ENCODE measurements at places on chromosomes 6 and 20. TPM values are rescaled to one million over a fixed set of nuclear protein-coding genes. Genes with fewer than 3 reads are reported as not detected.
A peak's percentile ranks its signal among the peaks of the same experiment; 100 is the strongest.

DNA sequence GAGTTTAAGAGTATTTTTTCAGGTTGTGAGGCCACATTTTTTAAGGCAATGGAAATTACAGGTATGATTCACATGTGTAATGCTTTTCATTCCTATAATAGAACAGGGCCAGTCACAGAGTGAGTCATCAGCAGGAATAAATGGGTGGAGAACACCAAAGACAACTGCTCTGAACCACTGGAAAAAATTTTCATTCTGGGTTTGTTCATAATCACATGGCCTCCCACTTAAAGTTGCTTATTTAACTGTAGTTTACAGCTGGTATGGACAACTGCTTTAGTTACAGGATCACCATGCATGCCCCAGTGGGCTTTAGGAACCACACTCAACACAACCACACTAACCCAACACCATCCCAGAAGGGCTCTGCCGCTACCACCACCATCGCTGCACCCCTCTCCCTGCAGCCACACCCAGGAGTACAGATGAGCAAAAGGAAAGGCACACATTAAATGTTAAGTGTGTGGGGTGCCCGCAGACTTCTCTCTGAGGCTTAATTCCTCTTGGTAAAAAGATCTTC is 107.0 kb upstream of the DST start:
- DNase-seq: peak; percentile 79

- peak; percentile 57 for DNase-seq
These were observed 232.8 kb downstream of the RNGTT start for GRCh38 chr6:88730611-88731011.

- DNase-seq: peak; percentile 35
These were observed 5.4 kb downstream of the DUSP22 start for GRCh38 chr6:297571-298232.

DNA sequence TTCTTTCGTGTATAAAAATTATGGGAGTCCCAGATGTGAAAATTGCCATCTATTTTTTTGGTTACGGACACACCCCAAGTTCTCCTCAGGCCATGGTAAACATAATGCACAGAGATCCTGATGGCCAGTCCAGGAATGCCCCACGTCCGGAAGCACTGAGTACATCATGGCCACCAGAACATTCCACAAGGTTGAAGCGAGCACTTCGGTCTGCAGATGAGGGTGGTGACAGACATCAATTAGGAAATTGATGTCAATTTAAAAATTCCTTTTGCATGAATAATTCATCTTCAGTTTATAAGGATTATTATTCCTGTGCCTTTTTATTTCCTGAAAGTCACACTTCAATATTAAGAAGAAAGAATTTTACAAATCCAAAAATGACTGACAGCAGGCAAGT is 13.2 kb upstream of the EXOC2 start:
- DNase-seq: peak; percentile 79

DNA sequence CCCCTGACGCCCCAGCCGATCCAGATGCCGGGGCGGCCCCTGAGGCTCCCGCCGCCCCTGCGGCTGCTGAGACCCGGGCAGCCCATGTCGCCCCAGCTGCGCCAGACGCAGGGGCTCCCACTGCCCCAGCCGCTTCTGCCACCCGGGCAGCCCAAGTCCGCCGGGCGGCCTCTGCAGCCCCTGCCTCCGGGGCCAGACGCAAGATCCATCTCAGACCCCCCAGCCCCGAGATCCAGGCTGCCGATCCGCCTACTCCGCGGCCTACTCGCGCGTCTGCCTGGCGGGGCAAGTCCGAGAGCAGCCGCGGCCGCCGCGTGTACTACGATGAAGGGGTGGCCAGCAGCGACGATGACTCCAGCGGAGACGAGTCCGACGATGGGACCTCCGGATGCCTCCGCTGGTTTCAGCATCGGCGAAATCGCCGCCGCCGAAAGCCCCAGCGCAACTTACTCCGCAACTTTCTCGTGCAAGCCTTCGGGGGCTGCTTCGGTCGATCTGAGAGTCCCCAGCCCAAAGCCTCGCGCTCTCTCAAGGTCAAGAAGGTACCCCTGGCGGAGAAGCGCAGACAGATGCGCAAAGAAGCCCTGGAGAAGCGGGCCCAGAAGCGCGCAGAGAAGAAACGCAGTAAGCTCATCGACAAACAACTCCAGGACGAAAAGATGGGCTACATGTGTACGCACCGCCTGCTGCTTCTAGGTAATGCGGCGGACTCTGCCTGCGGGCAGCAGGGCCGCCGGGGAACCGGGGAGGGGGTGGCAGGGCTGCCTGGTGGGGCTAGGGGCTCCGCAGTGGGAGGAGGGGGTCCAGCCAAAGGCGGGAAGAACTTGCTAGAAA is 2.3 kb downstream of the GNAS start:
- DNase-seq: no peak

- DNase-seq: no peak
These were observed 58.1 kb downstream of the TMEM242 start for GRCh38 chr6:157265186-157265585.

DNA sequence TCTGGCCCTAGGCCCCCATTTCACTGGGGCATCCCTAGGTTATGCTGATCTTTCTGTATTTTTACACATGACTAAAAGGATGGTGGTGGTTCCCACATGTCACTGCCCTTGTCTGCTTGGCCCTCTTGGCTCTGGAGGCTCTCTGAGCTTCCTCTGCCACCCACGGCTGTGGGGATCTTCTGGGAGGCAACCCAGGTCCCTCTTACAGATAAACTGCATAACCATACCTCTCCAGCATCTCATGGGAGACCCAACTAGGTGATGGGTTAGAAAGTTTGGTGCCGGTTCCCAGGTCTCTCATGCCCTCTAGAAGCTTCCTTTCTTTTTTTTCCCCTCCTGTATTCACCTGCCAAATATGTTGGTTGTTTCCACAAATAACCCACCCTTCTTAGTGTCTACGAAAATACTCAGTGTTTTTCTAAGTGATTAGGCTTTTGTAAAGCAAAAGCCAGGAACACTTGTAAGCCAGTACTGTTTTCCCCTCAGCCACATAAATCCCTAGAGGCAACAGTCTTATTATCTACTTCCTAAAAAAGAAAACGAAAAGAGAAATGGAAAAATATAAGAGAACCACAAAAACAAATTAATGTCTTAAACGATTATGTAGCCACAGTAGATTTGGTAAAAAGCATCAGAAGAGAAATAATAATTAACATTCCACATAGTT is 71.7 kb upstream of the SMLR1 start:
- no peak for DNase-seq

- peak; percentile 73 for DNase-seq
These were observed 78.5 kb upstream of the PHACTR1 start for GRCh38 chr6:12637960-12638641.

- DNase-seq: no peak
These were observed 71.0 kb downstream of the CDC5L start for GRCh38 chr6:44458551-44458950.

GRCh38 chr6:115782612-115783011 is 278.1 kb downstream of the FRK start:
- DNase-seq: no peak

- peak; percentile 21 for DNase-seq
These were observed 443.8 kb downstream of the HAO1 start for GRCh38 chr20:7496394-7496991.

GRCh38 chr6:120279466-120280167 is 930.1 kb upstream of the MAN1A1 start:
- DNase-seq: no peak

GRCh38 chr20:63556873-63557478 is 3.0 kb downstream of the FNDC11 start:
- DNase-seq: no peak

GRCh38 chr6:54291146-54291545 is 17.1 kb upstream of the TINAG start:
- peak; percentile 97 for DNase-seq

DNA sequence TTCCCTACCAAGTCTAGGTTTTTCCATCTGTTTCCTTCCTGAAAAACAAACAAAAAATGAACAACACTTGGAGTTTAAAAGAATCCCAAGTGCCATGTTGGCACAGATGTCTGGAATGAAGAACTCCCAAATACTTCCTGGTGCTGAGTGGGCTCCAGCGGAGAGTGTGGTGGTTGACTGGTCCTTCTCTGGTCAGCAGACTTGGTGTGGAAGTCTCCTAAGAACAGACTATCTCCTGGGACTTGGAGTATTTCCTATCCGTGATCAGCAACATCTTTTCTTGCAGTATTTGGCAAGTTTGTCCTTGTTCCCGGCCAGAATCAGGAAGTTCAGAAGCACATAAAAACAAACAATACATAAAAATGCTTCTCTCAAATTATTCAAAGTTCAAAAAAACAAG is 154.1 kb downstream of the MTFR2 start:
- peak; percentile 77 for DNase-seq

- DNase-seq: no peak
These were observed 44.5 kb upstream of the STXBP5 start for GRCh38 chr6:147159536-147160374.

DNA sequence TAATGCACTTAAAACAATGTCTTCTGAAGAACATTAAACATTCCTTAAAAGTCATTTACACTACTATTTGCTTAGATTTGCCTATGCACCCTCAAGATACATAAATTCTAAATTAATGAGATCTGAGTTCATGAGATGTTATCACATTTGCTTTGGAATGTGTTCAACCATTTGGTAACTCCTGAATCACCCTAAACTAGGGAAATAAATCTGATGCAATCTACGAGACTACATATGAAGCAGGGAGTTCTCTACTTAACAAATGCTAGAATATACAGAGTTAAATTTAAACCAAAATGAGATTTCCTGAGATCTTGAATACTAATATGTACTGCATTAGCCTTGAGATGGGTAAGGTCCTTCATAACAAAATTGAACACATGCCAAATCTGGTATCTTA is 170.1 kb downstream of the CLIC5 start:
- no peak for DNase-seq

DNA sequence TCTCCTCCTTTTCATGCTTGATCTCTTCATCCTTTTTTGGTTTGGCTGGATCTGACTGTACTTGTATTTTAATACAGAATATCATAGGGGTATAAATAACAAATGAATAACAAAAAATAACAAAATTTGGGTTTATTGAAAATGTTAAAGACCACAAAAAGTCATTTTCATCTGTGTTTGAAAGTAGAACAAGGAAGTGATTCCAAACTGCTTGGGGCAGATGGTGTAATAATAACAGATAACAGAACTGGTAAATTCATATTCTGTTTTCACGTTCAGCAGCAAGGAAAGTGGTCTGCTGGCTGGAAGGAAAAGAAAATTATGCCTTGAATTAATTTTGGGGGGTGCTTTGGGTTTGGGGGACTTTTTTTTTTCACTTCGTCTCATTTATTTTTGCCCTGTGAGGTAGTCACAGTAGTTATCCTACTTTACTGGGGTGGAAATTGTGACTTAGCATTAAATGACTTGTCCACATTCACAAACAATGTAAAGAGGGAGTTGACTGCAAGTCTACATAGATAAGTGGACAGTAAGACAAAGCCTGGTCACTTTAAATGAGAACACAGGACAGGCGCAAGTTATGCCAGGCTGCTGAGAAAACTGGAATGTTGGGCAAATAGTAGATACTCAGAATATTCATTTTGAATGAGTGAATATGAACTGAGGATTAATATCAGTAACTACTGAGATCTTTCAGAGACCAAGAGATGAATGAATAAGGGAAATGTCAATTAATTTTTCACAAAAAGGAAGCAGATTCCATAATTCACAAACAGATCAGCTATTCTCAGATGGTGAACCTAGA is 193.9 kb upstream of the CITED2 start:
- no peak for DNase-seq

DNA sequence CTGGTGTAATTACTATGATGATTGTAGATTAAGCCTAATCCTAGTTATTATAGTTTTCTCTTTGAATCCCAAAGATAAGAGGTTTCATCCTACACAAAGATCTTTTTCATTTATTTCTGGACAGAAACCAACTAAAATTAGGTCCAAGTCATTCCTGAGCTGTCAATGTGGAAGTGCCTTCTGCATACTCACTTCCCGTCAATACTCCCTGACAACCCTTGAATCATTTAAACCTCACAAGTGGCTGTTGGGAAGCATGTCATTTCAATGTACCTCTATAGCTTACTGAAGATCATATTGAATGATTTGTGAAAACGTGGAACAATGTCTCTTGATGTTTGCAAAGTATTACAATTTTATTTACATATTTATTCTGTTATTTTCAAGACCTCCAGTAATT is 274.1 kb downstream of the HACE1 start:
- peak; percentile 67 for DNase-seq

- peak; percentile 72 for DNase-seq
These were observed 715 bp downstream of the SOX12 start for GRCh38 chr20:325889-326644.

GRCh38 chr6:56087421-56087820 is 160.0 kb downstream of the COL21A1 start:
- DNase-seq: peak; percentile 77

- no peak for DNase-seq
These were observed 130.5 kb downstream of the EDN1 start for GRCh38 chr6:12420626-12421025.

DNA sequence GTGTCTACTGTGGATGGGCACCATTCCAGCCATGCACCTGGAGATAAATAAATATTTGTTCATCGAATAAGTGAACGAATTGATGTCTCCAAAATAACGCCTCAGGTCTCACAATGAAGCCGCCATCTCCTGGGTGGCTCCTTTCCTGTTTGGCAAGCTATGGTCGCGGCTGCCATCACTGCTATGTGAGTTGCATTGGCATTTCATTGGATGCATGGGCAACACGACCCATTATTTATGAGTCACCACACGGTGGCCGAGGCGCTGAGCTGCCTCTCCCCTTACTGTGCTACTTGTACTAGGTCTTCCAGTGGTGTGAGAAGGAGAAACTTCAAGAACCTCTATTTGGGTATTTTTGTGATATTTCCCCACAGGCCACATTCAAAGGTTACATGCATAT is 21.3 kb upstream of the PDE10A start:
- no peak for DNase-seq

- DNase-seq: no peak
These were observed 2.7 kb downstream of the SLC35B3 start for GRCh38 chr6:8432614-8433013.

DNA sequence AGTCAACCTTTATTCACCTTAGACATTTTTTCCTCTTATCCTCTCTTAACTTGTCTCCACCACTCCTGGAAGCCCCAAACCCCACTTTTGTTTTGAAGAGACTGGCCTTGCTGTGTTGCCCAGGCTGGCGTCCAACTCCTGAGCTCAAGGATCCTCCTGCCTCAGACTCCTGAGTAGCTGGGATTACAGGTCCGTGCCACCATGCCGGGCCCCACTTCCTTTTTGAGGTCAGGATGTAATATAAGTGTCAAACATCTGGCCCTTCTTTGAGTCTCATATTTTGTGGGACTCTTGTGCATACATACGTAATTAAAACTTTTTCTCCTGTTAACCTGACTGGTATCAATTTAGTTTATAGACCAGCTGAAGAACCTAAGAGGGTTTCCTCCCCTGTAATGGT is 1.4 kb upstream of the CDK19 start:
- no peak for DNase-seq

GRCh38 chr20:57250607-57251343 is 15.7 kb downstream of the BMP7 start:
- no peak for DNase-seq

HCK gene
- not detected for total RNA-seq

HDDC2 gene
- total RNA-seq: 10.7 TPM

OPRM1 gene
- not detected for total RNA-seq

CCN2 gene
- total RNA-seq: 773 TPM

ZC3H12D gene
- 0.17 TPM for total RNA-seq

WFDC10B gene
- total RNA-seq: not detected

CASP8AP2 gene
- total RNA-seq: 17.4 TPM

SLC2A10 gene
- total RNA-seq: 16.0 TPM

LSM2 gene
- 36.9 TPM for total RNA-seq

CGAS gene
- total RNA-seq: 8.7 TPM

GSTA2 gene
- not detected for total RNA-seq

EPB41L2 gene
- total RNA-seq: 200 TPM
